ENCODE measurements at places on chromosomes 11 and 22.

GRCh38 chr11:4138497-4138896 is 43.9 kb downstream of the RRM1 start:
- DNase-seq: no peak

DNA sequence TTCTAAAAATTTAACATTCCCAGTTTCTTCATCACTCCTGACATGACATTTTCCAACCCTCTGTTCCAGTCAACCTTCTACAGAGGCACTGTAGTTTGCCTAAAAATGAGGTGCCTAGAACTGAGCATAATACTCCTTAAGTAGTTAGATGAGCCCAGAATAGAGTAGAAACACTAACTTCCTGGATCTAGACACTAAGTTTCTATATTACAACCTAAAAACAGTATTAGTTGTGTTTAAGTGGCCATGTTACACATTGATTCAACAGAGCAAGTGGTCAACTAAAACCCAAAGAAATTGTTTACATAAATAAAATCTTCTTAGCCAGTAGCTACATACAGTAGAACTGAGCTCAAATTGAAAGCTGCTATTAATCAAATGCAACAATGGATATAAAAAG is 1.3 kb downstream of the HPS5 start:
- DNase-seq: no peak

GRCh38 chr11:97033178-97033577 is 643.4 kb downstream of the JRKL start:
- DNase-seq: no peak

DNA sequence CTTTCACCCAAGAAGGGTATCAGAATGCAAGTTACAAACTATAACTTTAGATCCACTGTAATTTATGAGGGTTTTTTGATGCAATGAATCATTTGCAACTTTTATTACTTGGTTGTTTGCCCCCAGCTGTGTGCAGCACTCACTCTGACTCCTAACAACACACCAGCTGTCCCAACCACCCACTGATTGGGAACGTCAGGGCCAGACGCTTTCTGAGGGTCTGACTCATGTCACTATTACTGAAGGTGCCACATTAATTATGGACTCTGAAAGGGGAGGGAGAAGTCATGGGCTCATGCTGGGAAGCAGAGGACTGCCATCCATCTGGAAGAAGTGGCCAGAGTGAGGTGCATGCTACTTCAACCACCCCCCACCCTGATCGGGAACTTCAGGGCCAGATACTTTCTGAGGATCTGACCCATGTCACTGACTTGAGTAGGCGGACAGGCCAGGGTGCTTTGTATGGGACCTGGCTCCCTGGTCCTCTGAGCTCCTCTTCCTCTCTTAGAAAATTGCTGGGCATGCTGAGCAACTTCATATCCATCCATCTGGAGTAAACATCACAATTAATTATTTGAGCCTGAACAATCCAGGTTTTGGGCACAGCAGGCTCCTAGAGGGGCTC is 44.9 kb upstream of the DRD2 start:
- no peak for DNase-seq

DNA sequence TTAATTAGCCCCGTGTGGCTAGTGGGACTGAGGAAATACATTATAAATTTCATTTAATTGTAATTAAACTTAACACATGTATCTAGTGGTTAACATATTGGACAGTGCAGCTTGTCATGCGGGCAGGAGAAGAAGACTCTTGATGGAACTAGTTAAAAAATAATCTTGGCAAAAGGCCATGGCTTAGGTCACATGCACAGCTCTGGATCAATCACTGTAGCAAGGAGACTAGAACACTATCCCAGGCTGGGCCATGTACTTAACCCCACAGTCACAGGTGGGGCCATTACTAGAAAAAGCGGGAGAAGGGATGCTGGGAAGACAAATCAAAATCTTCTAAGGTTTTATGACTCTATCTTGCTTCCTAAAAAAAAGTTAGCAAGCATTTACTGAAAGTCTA is 8.7 kb upstream of the HEPACAM start:
- no peak for DNase-seq

GRCh38 chr22:46864314-46865051 is 102.0 kb downstream of the TBC1D22A start:
- no peak for DNase-seq

DNA sequence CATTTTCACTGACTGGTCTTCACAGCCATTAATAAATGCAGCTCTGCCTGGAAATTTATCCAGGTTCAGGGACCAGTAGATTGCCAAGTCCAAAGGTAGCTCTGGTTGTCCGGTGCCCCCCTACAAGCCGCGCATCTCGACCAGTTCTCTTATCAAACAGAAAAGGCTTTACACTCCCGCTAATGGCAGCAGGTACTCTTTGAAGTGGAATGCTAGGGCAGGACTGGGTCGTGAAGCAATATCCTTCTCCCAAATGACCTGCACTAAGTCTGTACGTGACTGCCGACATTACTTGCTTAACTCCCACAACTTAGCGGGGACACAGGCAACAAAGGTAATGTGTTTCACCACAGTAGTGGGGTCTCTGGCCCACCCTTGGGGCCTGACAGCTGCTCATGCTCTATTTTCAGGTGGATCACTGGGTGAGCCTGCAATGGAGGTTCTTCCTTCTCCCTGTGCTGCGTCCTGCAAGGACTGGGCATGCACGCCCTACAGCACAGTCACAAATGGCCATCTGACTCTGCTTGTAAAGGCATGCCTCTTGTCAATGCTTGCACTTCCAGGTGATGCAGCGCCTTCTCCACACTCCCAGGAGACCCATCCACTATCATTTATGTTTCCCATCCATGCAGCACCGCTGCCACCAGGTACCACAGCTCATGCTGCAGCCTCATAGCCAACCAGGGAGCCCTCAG is 96.1 kb upstream of the CTSC start:
- DNase-seq: no peak

DNA sequence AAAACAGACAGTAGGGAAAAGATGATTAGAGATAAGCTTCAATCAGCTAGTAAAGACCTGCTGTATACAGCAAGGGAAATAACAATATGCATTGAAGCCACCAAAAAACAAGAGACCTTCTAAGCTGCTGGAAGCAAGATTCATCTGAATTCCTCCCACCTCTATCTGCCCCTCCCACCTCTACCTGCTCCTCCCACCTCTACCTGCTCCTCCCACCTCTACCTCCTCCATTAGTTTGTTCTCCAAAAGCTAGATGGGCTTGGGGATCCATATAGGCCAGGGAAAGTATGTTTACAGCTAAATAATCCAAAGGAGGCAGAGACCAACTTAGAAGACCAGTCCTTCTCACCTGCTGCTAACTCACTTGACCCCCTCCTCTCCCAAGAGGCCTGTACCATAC is 33.2 kb downstream of the PAK1 start:
- no peak for DNase-seq

DNA sequence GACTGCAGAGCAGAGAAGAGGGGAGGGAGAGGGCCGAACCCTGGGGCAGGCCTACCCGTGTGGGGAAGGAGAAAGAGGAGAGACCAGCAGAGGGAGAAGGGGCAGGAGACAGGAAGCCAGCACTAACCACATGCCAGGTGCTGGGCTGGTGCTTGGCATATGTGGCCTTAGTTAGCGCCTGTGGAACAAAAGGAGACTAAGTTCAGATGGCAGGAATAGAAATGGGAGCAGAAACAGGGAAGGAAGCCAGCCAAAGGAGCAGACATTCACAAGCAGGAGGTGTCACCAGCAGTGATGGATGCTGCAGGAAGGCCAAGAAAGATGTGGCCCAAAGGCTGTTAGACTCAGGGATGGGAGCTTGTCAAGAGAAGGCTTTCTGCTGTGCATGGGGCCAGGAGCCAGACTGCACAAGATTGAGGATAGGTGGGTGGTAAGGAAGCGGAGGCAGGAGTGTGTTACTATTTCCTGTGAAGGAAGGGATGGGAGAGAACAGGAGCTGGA is 26.7 kb downstream of the TREH start:
- DNase-seq: no peak

GRCh38 chr22:46036558-46037408 is 59.8 kb upstream of the WNT7B start:
- no peak for DNase-seq

- DNase-seq: no peak
Observed at GRCh38 chr22:49210606-49211005, 617.1 kb downstream of the BRD1 start.

GRCh38 chr11:63603180-63603518 is 11.1 kb downstream of the PLAAT3 start:
- no peak for DNase-seq

DNA sequence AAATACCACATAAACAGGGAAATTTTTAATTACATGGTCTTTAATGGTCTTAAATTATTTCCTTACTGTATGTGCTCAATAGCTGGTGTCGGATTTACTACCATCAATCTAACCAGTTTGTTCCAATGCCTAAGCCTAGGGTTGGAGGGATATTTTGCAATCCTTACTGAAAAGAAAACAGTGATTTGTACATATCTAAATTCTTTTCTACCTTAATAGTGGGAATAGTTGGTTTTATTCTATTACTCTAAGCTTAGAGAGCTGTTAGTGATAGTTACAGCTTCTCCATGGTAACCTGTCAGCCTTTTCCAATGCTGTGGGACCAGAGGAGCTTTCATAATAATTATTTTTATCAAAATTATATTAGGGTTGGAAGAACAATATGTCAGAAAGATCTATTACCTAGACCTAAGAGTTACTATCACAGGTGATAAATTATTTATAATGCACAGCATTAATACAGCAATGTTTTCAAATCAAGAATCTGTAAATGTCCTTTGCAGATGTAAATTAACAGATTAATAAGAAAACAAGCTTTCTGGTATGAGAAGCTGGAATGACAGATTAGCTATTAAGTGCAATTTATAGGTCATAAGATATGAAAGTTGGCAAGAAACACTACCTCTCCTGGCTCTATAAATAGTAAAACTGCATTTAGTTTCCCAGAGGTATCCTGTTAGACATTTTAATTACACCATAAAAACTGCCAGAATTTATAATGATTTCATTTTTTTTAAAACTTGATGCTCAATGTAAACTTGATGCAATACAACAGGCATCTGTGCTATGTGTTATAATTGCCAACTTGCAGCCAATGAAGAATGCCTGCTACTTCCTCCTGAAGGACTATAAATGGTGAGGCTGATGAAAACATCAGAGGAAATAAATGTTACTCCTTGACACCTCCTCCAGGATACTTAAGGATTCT is 262.0 kb upstream of the PITPNB start:
- no peak for DNase-seq

DNA sequence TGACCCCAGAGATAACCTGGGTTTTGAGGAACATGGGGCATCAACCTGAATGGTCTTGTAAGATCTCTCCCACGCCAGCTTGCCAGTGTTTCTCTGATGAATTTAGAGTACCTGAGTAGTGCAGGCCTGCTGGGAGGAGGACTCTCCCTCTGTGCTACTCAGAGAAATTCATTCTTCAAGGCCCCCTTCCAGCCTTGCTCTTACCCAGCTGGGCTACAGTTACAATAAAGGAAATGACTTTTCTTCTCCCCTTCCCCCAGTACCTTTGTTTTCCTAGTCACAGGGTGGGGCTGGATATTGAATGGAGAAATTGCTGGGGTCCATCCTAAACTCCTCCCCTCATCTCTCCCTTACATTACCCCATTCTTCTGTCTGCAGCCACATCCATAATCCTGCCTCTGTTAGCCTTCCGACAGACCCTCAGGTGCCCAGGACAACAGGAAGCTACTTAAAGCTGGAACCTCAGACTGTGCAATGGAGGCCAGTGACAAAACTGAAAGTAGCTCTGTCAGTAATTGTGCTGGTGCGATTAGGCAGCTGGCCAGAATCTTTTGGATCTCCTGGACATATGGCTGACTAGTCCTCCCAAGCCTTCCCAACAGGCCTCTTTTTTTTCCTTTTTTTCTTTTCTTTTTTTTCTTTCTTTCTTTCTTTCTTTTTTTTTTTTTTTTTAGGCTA is 17.4 kb downstream of the LIMK2 start:
- no peak for DNase-seq

- DNase-seq: no peak
Observed at GRCh38 chr11:113073290-113073953, 112.2 kb downstream of the NCAM1 start.

DNA sequence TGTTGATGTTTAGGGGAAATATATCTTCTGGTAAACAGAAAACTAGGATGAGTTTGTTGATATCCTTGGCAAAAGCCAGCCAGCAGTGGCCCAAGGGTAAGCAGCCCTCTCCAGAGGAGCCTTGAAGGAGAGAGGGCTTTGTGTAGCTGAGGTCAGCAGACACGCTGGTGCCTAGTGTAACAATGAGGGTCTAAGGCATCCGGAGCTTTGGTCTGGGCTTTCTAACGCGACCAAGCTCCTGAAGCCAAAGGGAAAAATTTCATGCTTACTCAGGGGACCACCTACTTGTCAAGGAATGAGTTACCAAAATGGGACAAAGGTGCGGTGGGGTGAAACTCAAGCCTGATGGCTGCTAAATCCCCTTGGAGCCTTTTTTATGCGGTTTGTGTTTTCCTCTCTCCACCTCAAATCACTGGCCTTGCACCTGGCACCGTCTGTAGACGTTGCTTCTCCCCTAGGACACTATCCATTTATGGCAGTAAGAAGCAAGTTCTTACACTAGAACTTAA is 134.9 kb downstream of the DBX1 start:
- DNase-seq: no peak

DNA sequence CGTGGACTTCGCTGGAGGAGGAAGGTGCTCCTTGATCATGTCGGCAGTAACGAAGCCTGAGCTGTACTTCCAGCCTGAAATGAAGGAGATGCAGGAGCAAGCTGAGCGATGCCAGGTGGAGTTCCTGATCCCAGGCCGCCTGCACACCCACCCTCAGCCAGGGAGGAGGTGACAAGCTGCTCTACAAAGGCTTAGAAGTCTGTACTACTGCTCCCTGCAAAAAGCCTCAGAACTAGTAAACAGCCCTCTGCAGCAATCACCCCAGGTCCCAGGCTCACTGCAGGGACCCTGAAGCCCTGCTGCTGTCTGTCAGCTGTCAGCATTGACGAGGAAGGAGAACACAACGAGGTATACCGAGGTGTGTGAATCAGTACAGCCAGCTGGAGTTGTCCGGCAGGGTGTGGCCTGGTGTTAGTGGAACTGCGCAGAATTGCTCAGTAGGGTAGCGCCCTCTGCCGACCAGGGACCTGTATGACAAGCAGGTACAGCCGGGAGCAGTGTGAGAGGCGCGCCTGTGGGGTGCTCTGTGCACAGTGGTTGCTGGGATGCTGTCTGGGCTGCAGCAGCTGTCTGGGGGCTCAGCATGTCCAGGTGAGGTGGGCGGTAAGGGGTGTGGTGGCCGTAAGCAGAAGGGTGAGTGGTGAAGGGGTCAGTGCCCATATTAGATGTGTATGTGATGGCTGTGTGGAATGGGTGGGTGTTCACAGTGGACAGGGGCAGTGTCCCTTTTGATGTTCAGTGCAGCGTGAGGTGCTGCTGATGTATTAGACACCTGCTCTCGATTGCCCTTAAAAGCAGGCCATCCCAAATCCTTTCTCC is 7.6 kb downstream of the CYB5R2 start:
- DNase-seq: no peak

GRCh38 chr11:61113201-61113600 is 10.9 kb downstream of the CD5 start:
- no peak for DNase-seq

DNA sequence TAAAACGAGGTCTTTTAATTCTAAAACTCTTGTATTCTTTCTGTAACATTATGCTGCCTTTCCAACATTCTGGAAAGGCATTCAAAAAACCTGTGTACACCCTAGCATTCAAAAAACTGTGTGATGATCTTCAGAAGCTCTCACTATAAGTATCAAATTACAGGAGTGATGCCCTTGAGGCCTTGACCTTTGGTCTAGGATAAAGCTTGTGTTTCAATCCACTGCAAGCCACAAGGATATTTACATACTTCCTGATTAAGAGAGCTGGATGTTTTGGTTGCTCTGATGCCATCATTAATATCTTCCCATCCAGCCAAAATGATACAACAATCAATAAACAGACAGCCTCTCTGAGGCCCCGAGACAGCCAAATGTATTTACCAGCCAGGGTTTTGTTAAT is 11.9 kb downstream of the CLPB start:
- DNase-seq: no peak

Measured in non-pigmented ciliary epithelial cell (primary cell).